ENCODE measurements at places on chromosomes 12 and 14.

GRCh38 chr12:65779946-65780345, 44.3 kb upstream of the HMGA2 start:
- DNase-seq: no peak

DNA sequence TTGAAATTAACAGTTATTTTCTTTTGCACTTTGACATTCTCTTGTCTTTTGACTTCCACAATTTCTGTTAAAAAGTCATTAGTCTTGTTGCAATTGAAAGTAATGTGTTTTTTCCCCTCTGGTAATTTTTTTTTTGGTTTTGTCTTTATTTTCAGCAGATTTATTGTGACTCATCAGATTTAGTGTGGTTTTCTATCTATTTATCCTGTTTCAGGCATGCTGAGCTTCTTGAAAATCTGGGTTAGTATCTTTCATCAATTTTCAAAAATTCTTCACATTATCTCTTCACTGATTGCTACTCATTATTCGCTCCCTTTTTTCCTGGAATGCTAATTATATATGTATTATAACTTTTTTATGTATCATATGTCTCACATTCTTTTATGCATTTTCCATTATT, 15.3 kb upstream of the NTF3 start:
- no peak for DNase-seq

GRCh38 chr12:72075891-72076557, 137.4 kb downstream of the TPH2 start:
- DNase-seq: no peak

GRCh38 chr14:93375673-93376156, 28.7 kb downstream of the COX8C start:
- DNase-seq: no peak

- DNase-seq: no peak
Measured at GRCh38 chr14:92789457-92790089, 4.5 kb upstream of the GOLGA5 start.

- no peak for DNase-seq
Measured at GRCh38 chr12:99605-100004, 33.0 kb downstream of the IQSEC3 start.

DNA sequence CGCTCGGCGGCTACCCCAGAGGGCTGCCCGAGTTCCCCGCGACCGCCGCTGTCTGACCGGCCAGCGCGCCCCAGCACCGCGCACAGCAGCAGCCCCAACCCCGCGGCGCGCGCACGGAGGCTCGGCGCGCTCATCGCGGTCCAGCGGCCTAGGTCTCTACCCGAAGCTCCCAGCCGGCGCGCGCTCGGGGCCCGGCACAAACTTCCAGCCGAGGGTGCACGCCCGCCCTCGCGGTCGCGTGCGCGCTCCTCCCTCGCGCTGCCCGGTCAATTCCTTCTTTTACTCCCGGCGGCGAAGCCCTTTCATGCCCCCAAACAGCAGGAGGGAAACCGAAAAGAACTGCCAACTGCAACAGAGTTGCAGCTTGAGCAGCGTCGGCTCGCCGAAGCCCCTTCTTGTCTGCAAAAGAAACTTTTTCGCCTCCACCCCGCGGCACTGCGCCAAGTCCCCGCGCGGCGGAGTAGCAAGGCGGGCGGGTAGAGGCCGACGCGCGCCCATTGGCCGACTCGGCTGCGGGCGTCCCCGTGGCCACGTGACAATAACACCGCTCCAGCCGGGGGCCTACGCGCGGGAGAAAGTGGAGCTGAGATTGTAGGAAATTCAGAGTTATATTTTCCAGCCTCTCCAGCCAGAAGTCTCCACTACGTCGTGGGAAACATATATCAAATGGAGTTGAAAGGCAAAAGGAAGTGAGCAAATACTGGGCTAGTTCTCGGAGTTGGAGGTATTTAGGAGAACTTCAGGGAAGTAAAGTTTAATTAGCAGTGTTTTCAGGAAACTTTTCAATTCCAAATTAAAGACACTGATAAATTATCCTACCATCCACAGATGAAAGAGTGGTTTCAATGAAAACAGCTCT, at the start of gene LRIG3:
Gene LRIG3, minus strand, starts transcription at position 403 of the 859 bp plus-strand sequence. Its CDS starts 269 bp downstream, at position 134.
- no peak for DNase-seq

GRCh38 chr12:114688256-114688845, 4.4 kb upstream of the TBX3 start:
- DNase-seq: no peak

- no peak for DNase-seq
Measured at GRCh38 chr12:13539051-13539450, 342.5 kb downstream of the EMP1 start.

DNA sequence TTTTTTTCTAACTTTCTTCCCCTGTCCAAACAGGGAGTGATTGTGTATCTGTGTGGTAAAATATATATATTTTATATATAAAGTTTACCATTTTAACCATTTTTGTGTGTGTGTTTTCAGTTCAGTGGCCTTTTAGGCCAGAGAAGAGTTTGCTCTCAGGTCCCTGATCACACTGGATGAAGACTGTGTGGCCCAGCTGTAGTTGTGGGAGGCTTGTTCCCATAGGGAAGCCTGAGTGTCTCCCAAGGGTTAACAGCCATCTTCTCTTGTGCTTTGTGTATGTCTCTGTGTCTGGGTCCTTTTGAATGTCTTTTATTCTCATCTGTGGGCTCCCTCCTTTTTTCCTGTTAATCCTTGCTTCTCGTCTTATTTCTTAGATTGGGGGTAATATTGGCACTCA, 23.4 kb downstream of the CGRRF1 start:
- no peak for DNase-seq

- DNase-seq: no peak
Measured at GRCh38 chr14:29663281-29663801, 264.3 kb downstream of the PRKD1 start.

DNA sequence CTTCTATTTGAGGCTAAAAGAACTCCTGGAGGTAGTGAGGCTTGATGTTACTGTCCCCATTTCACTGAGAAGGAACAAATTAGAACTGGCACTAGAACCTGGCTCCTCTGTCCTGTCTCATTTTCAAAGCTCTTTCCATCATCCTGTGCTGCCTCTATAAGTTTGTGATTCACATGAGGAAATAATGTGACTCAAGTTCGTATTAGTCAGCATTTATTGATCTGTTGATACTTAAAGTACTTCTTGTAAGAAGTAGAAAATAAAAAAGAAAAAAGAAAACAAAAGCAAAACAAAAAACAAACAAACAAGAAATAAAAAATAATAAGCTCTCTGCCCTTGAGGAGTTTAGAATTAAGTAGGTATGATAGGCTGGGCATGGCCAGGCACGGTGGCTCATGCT, 2.3 kb upstream of the ESPL1 start:
- no peak for DNase-seq

- peak; percentile 72 for DNase-seq
Measured at GRCh38 chr12:91877022-91877421, 268.6 kb downstream of the BTG1 start.

DNA sequence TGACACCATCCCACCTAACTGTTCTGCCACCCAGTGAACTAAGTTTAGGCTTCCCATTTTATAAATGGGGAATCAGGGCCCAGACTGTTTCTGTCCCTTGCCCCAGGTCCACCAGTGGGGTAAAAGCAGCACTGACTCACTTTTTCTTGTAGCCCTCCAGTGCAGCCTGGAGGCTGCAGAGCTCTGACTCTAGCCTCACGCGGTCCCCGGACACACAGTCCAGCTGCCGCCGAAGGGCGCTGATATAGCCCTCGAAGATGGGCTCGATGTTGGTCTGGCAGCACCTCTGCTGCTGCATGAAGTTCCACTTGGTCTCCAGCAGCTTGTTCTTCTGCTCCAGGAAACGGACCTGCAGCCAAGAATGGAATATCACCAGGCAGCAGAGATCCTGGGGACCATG, 2.6 kb downstream of the KRT82 start:
- DNase-seq: no peak

DNA sequence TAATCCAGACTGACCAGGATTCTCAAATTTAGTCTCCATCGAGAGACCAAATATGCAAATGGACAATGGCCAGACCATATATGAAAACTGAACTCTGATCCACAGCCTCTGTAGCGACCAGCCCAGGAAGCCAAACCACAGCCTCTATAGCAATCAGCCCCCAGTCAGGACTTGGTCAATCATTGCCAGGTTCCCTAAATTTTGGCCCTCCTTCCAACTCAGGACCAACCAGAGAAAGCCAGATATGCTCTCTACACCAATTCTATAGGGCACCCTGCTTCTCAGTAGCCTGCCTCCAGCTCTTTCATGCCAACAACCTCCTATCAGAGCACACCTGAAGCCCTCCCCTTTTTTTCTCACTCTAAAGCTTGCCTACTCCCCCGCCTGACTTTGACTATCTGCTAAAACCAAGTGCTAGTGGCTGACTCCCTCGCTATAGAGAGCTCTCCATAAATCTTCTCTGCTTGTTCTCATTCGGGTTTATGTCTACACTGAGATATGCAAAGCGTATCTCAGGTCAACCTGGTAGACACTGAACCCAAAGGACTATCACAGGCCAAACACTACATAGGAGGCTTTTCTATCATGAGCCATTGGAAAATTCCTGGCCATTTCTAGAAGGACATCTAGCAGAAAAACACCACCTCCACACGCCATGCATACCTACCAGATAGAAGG, 110.5 kb upstream of the FUT8 start:
- DNase-seq: no peak

DNA sequence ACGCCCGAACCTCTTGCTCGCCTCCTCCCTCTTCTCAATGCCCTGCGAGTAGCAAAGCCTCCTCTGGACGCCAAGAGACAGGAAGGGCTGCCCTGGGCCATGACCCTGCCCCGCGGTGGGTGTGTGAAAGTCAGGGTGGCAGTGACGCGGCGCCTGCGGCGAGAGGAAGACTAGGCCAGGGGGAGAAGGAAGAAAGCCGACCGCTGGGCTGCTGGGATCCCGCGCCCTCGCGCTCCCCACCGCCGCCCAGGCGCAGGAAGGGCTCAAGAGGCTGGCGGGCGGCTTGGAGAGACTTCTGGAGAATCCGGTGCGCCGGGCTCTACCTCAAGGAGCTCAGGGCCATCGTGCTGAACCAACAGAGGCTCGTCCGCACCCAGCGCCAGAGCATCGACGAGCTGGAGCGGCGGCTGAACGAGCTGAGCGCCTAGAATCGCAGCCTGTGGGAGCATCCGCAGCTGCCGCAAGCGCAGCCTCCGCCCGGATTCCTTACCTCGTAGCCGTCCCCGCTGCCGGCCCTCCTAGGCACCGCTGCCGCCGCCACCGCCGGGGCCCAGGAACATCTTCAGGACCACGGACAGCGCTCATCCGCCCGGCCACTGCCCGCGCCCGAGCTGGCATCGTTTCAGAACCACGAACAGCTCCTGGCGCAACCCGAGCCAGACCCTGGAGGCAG, 105.0 kb upstream of the PRB2 start:
- DNase-seq: peak; percentile 71

DNA sequence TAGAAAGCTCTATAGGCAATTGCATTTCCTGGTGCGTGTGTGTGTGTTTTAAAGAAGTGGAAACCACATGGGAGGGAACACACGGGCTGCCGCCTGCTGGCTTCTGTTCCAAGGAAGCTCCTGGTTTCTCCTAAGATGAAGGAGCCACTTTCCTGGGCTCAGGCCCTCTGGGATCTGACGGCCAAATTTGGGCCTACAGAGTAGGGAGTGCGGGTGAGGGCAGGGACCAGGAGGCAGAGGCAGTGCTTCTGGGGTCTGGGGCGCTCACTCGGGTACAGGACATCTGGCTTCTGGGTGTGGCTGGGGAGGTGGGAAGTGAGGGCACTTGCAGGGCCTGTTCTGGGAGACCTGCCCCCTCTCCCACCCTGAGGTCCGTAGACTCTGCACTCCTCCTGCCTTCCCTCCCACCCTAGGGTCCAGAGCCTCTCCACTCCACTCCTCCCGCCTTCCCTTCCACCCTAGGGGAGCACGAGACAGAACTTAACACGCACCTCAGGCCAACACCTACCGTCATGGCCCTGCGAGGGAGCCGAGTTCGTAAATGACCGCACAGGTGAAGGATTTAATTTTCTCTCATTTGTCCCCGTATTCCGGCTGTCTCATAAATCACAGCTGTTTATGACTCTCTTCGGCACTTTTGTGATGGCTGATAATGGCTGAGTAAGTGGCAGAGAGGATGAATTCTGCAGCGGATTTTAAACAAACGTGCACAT, 127.7 kb downstream of the KIF26A start:
- DNase-seq: no peak

GRCh38 chr12:130633771-130634170, 82.3 kb downstream of the RIMBP2 start:
- no peak for DNase-seq

- DNase-seq: no peak
Measured at GRCh38 chr14:100536721-100537445, 50.3 kb downstream of the BEGAIN start.

- DNase-seq: no peak
Measured at GRCh38 chr12:46660719-46661109, 165.1 kb downstream of the SLC38A4 start.
